ENCODE measurements at places on chromosomes 7 and 10.

GRCh38 chr10:117458571-117458970 is 83.3 kb upstream of the PDZD8 start:
- DNase-seq = no peak

GRCh38 chr7:74606101-74606908 is 51.2 kb upstream of the GTF2I start:
- no peak for DNase-seq

DNA sequence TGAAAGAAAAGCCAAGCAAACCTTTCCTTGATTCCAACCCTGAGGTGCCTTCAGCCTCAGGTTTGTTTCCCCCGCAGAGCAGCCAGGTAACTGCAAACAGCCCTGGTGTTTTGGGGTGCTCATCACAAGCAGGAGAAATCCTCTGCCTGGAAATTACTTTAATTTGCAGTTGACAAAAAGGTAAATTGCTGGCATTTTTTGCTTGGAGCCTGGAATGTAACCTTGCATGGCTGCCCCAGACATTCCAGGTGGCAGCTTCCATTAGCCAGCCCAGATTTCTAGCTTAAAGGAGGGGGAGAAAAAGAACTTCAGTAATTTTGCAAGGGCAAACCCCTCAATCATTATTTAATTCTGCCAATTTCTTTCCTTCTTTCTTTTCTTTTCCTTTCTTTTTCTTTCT is 194.4 kb downstream of the MYOF start:
- no peak for DNase-seq

DNA sequence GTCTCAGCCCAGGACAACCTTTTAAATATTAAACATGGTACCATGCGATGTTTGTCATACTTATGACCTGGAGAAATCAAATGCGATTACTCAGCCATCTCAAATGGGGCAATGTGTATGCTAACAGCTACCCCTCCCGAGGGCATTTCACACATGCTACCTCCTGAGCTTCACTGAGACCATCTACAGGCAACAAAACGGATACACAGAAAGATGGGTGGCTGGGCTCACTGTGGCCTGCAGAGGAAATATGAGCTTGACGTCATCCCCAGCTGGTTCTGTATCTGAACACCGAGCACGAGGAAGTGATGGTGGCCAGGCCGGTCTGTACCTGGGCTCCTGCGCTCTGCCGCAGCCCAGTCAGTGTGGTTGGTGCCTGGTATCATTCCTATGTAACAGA is 374.3 kb downstream of the RPS24 start:
- DNase-seq = no peak

GRCh38 chr7:85232068-85232467 is 45.2 kb upstream of the SEMA3D start:
- no peak for DNase-seq

- DNase-seq = no peak
Observed at GRCh38 chr7:44112997-44113763, 9.0 kb downstream of the AEBP1 start.

- DNase-seq = no peak
Observed at GRCh38 chr7:32318300-32319011, 171.7 kb downstream of the LSM5 start.

- DNase-seq = no peak
Observed at GRCh38 chr10:97676770-97677581, 10.1 kb downstream of the AVPI1 start.

- no peak for DNase-seq
Observed at GRCh38 chr7:24729365-24730017, 27.8 kb downstream of the GSDME start.

DNA sequence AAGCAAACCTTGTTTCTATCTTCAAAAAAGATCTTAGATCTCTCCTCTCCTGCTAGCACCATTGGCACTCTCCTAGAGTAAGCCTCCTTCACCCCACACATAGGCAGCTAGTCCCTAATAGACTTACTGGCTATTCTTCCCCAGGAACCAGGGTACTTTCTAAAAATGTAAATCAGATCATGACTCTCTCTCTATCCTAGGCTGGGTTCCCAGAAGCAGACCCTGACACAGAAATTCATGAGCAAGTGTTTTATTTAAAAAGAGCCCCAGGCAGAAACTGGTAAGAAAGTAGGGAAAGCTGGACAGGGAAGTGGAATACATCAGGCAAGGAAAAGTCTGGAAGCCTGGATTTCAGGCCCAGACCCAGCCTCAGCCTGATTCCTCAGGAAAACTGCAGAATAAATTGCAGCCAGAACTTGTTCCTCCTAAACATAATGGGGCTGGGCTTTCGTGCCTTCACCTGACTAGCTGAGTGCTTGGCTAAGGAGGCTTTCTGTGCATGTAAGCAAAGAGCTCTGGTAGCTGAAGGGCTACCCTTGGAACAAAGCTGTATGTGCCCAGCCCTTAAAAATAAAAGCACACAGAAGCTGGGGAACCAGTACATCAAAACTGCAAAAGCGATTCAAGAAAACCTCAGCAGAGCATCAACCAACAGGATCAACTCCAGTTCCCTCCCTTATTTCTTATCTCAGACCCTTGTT is 18.8 kb upstream of the SORBS1 start:
- DNase-seq = no peak

DNA sequence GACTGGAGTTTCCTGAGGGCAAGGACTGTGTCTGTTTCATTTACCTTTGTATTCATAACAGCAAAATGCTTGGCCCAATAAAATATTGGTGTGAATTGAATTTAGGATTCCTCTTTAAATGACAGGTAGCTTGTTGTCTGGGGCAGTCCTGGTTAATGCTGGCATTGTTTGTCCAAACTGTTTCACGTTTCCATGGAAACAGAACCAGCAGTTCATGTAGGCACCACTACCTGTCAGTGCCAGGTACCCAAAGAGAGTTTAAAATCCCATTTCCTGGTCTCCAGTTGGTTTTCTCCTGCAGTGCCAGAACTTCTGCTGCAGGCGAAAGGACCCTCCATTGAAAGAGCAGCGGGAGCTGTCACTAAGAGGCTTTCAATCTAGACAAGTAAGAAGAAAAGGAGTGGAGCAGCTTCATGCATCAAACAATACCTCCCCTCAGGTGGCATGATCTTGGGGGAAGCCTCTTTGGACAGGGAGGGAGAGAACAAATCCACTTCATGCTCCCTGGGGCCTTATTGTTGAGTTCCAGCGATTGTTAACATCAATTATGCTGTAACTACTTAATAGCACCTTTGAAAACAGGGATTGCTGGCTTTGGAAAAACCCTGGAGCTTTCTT is 109.6 kb downstream of the KIF20B start:
- DNase-seq = no peak

- DNase-seq = no peak
Observed at GRCh38 chr7:54260941-54261371, 281.2 kb upstream of the VSTM2A start.

GRCh38 chr7:104922182-104923009 is 91.6 kb upstream of the KMT2E start:
- DNase-seq = no peak

DNA sequence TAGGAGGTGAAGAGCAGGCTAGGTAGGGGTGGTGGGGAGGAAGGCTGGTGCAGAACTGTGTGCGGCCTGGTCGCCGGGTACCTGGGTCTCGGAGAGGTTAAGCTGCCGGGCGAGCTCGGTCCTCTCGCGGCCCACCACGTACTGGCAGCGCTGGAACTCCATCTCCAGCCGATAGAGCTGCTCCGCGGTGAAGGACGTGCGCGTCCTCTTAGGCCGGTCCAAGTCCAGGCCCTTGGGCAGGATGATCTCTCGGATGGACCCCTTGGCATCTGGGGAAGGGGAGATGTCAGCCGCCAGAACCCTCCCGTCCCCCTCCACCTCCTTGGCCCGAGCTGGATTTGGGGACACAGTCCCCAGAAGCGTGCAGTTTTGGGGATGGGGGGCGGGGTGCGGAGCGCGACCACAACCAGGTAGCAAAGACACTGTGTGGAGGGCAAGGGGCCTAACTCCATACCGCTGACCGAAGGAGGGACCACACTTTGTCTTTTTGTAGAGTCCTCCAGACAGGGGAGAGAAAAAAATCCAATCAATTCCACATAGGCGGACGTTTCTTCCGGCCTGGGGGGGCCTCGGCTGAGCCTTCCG is 1.6 kb downstream of the VAX1 start:
- DNase-seq = no peak

DNA sequence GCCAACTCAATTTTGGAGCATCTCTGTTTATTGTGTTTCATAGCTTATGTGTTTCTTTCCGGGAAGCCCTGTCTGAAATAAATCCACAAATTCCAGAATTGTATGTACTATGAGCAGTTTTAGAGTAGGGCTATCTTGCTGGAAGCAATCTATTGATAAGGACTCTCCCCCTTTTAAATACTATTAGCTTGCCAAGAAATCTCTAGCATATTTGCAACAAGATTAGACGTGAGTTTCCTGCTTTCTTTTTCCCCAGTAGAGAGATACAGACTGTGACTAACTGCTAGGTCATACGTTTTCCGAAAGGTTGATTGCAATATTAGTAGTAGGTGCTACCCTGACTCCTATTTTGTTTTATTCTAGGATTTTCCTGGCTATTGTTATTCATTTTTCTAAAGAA is 277.0 kb downstream of the MALRD1 start:
- no peak for DNase-seq

DNA sequence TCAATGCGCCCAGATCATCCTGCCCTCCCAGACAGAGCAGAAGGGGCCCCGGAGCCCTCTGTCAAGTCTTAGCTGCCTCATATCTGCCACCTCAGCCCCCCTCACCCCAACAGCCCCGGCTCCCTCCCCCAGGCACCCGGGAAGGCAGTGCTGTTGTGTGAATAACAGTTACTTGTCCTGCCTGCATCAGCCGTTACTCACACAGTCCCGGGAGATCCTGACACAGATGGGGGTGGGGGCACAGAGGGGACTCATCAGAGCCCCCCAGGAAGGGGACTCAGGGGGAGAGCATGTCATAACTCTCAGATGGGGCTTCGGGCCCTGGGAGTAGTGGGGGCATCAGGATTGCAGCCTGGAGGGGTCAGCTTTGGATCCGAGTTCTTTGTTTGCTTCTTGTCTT is 12.4 kb upstream of the SERPINE1 start:
- no peak for DNase-seq

GRCh38 chr10:44749151-44749550 is 162.0 kb upstream of the TMEM72 start:
- DNase-seq = no peak

- no peak for DNase-seq
Observed at GRCh38 chr7:131909151-131909768, 352.8 kb upstream of the PODXL start.

GRCh38 chr7:37310327-37311080 is 138.2 kb downstream of the ELMO1 start:
- no peak for DNase-seq

- no peak for DNase-seq
Observed at GRCh38 chr10:118033905-118034304, 12.8 kb downstream of the RAB11FIP2 start.

DNA sequence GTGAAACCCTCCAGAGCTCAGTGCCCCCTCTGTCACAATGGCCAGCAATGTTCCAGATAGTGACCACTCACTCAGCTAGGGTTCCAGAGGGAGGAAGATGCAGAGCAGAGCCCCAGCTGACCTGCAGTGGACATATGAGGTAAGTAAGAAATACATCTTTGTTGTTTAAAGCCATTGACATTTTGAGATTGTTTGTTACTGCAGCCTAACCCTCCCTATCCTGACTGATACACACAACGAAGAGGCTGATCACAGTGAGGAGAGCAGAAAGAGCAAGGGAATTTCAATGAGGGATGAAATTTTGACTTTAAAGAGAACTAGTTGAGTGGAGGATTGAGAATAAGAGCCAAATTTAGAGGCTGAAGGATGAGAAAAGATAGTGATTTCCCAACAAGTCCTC is 51.3 kb upstream of the LRGUK start:
- DNase-seq = no peak

- DNase-seq = no peak
Observed at GRCh38 chr7:141949021-141949420, 2.2 kb upstream of the CLEC5A start.

DNA sequence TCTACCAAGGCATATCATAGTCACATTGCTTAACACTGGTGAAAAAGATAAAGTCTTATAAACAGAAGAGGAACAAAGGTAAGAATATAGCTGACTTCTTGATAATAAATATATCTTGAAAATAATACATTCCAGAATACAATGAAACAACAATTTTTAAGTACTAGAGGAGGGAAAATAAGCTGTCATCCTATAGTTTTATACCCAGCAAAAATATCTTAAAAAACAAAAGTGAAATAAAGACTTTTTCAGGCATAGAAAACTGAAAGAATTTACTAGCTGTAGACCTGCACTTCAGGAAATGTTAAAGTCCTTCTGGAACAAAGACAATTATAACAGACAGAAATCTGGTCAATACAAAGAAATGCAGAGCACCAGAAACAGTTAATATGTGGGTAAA is 21.4 kb upstream of the MACROH2A2 start:
- DNase-seq = no peak

GRCh38 chr7:1466524-1467271 is 7.4 kb upstream of the MICALL2 start:
- DNase-seq = no peak

- peak; percentile 8 for DNase-seq
Observed at GRCh38 chr10:97596101-97597082, 6.9 kb downstream of the C10orf62 start.

DNA sequence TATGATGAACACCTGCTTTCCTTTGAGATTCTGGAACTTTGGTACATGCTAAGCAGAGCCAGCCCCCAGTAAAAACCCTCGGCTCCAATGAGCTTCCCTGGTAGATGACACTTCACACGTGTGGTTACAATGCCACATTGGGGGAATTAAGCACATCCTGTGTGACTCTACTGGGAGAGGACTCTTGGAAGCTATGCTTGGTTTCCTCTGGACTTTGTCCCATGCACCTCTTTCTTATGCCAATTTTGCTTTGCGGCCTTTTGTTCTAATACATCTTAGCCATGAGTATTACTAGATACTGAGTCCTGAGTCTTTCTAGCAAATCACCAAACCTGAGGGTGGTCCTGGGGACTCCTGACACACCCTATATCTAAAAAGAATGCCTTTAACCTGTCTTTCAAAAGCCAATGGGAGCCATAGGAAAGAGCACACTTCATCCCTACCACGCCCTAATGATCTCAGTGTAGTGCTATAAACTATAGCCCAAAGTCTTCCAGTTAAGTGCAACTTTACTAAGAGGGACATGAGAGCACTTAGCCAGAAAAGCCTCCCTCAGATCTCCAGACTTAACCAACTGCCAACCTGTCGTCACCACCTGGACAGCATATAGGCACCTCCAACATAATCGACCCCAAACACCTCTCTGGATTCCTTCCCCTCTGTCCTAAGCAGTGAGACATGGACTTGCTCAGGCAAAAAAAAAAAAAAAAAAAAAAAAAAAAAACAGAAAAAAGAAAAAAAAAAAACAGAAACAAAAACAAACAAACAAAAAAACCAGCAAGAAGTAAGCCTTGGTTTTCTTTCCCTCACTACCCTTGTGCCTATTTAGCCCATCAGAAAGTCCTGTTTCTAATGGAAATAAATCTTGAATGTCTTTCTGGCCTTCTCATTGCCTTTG is 37.4 kb downstream of the CCDC6 start:
- no peak for DNase-seq

DNA sequence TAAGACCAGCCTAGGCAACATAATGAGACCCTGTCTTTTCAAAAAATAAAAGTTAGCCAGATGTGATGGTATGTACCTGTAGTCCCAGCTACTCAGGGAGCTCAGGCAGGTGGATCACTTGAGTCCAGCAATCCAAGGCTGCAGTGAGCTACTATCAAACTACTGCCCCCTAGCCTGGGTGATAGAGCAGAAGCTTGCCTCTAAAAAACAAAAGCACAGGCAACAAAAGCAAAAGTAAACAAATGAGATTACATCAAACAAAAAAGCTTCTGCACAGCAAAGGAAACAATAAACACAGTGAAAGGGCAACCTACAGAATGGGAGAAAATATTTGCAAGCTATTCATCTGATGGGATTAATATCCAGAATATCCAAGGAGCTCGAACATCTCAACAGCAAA is 65.4 kb downstream of the FANK1 start:
- DNase-seq = no peak

GRCh38 chr10:68434657-68435056 is 27.6 kb upstream of the RUFY2 start:
- DNase-seq = no peak

Measured in GOT3 (cell line).